ENCODE measurements at places on chromosomes 2 and 18. TPM values are rescaled to one million over a fixed set of nuclear protein-coding genes. Genes with fewer than 3 reads are reported as not detected.

The ARHGAP25 gene
- total RNA-seq, result 37.7 TPM

The PPP1R7 gene
- total RNA-seq, result 82.0 TPM

The NEU2 gene
- total RNA-seq, result not detected

The MPP4 gene
- total RNA-seq, result not detected

Data from OCI-LY7 (cell line).